ENCODE measurements at places on chromosomes 16 and 17. TPM values are rescaled to one million over a fixed set of nuclear protein-coding genes. Genes with fewer than 3 reads are reported as not detected.

GRCh38 chr16:56237451-56237930 is 46.2 kb downstream of the GNAO1 start:
- no peak for DNase-seq

DNA sequence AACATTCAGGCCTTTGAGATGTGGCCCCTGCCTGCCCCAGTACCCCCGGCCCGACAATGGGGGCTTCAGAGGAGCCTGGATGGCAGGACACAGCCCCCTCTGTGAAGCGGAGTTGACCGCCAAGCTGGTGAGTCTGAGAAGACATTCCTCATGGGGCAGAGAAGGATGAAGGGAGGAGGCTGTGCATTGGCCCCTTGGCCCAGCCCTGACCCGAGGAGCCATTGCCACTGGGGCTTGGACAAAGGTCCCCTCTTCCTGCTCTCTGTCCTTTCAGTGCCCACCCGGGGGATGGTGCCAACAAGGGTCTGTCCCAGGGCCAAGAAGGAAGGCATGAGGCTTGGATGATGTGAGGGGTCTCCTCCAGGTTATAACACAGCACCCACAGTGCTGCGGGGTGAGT is 30.9 kb upstream of the PHB1 start:
- no peak for DNase-seq

Gene TBC1D16
- total RNA-seq, result 13.1 TPM

Gene BIRC5
- 0.69 TPM for total RNA-seq

- no peak for DNase-seq
Measured at GRCh38 chr17:57677301-57677700, 67.8 kb downstream of the CCDC182 start.

Gene FOXL1
- 0.32 TPM for total RNA-seq

DNA sequence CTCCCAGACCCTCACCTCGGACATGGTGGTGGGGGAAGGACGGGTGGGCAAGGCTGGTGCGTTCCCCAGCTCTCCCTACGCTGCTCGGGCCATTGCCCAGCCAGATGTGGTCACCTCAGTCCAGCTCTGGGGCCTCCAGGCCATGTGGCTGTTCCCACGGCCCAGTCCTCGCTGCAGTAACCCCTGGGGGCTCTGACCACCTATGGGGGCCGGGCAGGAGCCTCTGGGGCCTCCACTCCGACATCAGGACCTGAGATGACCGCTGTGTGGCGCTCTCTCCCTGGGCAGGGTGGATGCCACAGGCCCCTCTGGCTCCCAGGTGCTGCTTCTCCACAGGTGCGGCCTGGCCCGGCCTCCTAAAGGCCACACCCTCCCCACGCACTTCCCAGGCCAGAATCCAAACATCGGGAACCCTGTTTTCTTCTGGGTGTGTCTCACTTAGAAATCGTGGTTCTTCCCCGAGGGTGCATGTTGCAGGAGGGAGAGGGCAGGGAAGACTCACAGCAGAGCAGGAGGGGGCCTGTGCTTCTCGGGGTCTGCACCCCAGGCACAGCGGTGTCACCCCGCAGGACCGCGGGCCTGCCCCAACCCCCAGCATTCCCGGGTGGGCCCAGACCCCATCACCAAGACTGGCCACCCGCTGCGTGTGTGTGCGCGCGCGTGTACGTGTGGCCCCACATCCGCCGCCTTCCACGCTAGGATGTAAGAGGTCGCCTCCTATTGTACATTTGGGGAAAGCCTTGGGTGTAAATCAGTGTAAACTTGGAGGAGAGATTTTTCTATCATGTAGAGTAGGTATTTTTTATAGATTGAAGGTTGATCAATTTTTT is 5.9 kb upstream of the CAPN15 start:
- no peak for DNase-seq
